Omental fat pad (tissue), 4 donors: ENCODE measurements at places on chromosomes 6 and 20. TPM values are rescaled to one million over a fixed set of nuclear protein-coding genes. Genes with fewer than 3 reads are reported as not detected.

DNA sequence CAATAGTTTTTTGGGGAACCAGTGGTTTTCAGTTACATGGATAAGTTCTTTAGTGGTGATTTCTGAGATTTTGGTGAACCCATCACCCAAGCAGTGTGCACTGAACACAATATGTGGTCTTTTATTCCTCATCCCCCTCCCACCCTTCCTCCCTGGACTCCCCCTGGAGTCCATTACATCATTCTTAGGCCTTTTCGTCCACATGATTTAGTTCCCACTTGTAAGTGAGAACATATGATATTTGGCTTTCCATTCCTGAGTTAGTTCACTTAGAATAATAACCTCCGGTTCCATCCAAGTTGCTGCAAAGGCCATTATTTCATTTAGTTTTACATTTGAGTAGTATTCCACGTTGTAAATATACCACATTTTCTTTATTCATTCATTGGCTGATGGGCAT lies 28.3 kb downstream of the RPP40 start:
- no peak for DNase-seq

The GATA5 gene
- 2.0 TPM for total RNA-seq

DNA sequence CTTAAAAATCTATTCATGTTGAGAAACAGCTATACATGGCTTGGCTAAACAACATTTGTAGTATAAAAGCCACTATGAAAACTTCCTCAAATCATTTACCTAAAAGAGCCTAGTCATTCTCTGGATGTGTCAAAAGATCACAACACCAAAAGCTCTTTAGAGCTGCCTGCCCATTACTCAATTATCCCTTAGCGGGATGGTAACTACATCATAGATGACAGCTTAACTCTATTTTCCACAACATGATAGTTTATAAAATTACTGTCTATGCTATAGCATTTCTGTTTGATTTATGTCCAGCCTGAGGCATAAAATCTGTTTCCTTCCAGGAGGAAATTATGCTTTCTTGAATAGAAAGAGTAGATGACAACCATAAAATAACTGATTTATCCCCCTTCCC lies 777.6 kb upstream of the HS3ST5 start:
- no peak for DNase-seq

The IYD gene
- total RNA-seq = 0.06 TPM

DNA sequence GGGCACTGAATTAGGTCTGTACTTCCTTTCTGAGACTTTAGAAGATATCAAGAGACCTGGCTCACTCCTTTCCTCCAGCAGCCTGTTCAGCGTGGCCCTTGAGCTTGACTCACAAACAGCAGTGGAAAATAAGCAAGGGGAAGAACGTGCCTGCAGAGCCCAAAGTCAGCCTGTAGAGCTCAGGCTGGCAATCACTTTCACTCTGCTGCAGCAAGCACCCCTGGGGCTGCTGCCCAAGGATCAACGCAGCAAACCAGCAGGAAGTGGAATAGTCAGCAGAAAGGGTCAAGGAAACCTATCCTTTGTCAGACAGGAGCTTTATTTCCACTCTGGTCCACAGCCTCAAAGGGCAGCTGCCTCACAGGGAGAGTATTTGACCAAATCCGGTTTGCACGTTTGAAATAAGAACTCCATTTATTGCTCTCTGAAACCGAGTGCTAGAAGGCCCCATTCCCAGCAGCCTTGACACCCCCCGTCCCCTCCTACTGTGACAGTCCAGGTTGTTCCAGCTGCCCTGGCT lies 77.4 kb downstream of the PRDM1 start:
- DNase-seq = no peak
